NCI-H2171 (cell line): ENCODE measurements at places on chromosomes 12 and 14.
A peak's percentile ranks its signal among the peaks of the same experiment; 100 is the strongest.

GRCh38 chr14:55170526-55170925, 20.9 kb downstream of the DLGAP5 start:
- no peak for DNase-seq

- DNase-seq, result no peak
Measured at GRCh38 chr14:37253905-37254304, 56.2 kb downstream of the MIPOL1 start.

DNA sequence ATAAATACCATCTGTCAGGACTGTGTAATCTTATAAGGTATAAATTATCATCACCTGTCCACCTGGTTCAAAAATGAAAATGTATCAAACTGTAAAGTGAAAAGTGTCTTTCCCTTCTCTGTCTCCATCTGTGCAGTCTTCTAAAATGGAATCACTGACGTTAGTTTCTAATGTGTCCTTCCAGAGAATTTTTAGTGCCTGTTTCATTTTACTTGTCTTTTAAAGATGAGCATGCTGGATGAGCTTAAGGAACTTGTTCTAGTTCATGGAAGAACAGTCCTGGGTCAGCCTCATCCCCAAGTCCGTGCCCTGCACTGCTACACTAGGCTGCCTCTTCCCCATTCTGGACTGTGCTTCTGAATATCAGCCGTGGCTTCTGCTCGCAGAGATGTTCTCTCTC, 5.4 kb upstream of the NT5DC3 start:
- DNase-seq, result peak; percentile 22

- DNase-seq, result no peak
Measured at GRCh38 chr14:80926397-80927082, 15.0 kb downstream of the CEP128 start.

- no peak for DNase-seq
Measured at GRCh38 chr12:68109444-68110217, 49.9 kb downstream of the IFNG start.

- no peak for DNase-seq
Measured at GRCh38 chr14:69399750-69400149, 1.3 kb downstream of the SLC39A9 start.

DNA sequence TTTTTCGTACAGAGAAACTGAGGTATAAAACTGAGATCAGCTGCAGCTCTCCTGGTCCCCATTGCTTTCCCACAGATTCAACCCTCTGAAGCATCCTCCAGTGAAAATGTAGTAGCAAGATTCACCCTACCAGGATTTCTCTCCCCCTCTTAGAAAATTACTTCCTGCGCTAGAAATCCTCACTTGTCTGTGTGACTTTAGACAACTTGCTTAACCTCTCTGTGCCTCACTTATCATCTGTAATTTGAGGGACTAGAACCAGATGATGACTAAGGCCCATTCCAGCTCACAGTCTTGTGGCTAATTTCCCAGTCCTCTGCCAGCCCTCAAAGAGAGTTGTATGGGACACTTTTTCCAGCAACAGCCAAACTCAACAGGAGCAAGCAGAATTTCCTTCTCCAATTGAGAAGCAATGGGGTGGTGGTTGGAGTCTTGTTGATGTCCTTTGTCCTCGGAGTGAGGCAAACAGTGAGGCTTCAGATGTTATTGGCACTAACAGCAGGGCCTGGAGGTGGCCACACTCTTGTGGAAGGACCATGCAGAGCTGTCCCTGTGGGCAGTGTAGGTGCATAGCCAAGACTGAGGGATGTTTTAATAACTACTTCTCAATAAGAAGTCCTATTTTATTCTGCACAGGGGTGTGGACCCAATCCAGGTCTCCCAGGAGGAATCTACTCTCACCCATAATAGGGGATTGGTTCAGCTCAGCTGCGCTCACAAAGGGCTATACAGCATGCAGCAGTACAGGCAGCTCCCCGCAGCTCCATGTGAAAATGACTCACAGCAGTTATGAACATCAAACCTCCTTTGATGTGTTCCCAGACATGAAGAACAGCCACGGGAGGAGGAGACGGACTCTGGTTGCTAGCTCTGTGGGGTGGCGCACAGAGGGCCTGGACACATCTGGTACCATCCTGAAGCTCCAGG, 200.1 kb downstream of the DAD1 start:
- no peak for DNase-seq

DNA sequence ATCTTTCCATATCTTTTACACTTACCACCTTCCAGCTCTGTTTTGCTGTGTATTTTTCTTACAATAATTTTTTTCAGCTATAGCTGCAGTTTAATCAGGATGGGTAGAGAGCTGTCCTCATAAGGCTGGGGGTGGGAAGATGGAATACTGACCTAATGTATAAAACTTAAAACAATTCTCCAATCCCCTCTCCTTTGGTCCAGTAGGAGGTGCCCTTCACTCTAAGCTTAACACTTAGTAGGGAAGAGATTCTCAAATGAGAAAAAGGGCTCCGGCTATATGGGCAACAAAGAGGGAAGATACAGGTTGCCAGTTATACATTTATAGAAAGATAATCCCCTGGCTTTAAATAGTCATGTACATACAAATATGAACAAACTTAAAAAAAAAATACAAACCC, 2.8 kb downstream of the ORMDL2 start:
- no peak for DNase-seq

DNA sequence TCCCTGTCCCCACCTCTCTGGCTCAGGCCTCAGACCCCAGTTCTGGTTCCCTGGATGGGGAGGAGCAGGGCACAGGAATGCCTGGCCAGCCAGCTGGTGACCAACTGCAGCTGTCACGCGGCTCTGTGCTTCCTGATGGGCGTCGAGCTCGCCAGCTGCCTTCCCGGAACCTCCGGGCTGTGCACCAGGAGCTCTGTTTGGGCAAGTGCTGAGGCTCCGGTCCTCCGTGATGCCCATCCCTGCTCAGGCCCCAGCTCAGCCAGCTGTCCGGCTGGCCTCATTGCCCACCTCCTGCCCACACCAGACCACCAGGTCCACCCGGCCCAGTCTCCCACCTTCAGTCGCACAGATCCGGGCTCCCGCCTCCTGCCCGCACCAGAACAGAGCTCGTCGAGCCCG, 4.8 kb downstream of the IFFO1 start:
- DNase-seq, result no peak

- DNase-seq, result no peak
Measured at GRCh38 chr12:5369298-5369697, 62.6 kb upstream of the NTF3 start.

- DNase-seq, result no peak
Measured at GRCh38 chr12:46891306-46891705, 65.5 kb upstream of the SLC38A4 start.

DNA sequence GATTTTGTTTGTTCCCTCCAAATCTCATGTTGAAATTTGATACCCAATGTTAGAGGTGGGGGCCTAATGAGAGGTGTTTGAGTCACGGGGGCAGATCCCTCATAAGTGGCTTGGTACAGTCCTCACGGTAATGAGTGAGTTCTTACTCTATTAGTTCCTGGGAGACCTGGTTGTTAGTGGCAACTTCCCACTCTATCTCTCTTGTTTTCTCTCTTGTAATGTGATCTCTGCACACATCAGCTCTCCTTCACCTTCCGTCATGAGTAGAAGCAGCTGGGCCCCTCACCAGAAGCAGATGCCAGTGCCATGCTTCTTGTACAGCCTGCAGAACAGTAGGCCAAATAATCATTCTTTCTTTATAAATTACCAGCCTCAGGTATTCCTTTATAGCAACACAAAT, 29.6 kb upstream of the KCNK10 start:
- DNase-seq, result peak; percentile 91

DNA sequence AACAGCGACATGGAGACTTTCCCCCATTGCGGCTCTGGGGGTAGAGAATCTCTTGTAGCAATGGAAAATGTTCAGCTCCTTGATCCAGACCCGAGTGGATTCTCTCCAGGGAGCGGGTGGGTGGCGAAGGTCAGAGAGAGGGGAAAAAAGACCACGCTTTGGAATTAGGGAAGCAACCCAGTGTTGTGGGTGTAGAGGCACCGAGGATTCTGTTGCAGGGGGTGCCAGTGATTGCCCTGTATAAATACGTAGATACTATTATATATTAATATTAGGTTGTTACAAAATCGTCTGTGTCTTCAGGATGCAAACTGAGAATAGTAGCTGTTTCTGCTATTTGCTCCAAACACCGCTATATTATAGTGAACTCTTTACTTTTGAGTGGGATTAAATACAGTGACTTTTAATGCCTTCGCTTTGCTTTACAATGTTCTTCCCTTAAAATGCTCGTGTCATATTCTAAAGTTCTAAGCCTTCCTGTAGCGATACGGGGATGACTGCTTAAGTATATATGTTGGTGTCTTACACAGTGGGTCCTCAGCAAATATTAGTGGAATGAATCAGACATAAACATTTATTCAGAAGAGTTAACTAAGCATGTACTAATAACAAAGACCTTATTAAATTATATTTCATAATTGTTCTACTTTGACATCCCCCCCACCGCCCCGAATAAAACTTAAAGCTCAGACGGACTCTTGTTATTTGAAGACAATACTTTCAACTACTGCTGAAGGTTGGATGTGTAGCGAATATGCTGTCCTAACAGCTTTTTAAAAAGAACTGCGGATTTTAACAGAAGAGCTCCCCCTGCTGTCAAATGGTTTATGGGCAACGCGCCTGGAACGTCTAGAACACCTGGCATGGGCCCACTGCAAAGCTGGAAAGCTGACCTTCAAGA, 136.4 kb upstream of the KRAS start:
- peak; percentile 40 for DNase-seq

- DNase-seq, result no peak
Measured at GRCh38 chr12:105239304-105239703, 3.3 kb upstream of the APPL2 start.

- peak; percentile 45 for DNase-seq
Measured at GRCh38 chr12:132623072-132623869, 4.7 kb downstream of the P2RX2 start.

DNA sequence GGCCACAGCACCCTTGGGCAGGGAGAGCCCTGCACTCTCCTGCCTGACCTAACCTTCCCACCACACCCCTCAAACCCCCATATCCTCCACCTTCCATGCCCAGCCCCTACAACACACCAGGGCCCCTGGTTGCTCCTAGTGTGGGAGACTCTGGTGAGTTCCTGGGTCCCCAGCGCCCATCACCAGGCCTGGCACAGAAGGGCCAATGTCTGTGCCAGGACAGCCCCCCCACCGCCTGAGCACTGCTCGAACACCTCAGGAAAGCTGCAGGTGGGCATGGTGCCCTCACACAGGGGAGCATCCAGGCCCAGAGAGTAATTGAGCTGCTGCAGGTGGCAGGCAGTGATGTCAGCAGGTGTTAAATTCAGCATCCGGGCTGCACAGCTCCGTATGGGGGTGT, 15.2 kb downstream of the ADCY6 start:
- DNase-seq, result no peak

DNA sequence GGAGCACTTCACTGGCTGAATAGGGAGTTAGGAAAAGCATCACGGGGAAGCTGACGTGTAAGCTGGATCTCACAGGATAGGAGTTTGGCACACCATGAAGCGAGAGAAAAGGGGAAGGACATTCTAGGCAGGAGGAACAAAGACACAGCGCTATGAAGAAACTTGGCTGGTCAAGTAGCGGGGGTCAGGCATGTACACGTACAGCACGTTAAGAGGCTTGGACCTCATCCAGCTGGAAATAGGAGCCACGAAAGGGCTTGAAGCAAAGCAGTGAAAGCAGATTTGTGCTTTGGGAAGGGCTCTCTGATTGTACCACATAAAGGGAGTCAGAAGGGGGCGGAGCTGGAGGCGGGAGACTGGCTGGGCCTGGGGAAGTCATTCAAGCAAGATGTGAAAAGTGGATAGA, 19.6 kb upstream of the GALNT8 start:
- DNase-seq, result no peak

- DNase-seq, result no peak
Measured at GRCh38 chr14:57029620-57030253, 219.5 kb upstream of the OTX2 start.

DNA sequence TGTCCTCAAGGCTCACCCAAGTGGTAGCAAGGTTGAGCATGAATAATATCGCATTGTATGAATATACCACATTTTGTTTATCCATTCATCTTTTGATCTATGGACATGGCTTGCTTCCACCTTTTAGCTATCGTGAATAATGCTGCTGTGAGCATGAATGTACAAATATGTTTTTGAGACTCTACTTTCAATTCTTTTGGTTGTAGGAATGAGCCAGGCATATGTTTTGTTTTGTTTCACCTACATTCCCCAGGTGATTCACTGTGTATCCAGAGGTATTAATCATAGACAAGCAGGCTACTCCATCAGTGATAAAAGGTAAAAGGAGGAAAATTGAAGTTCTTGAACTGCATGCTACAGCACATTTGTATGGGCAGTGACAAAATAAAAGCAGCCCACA, 35.8 kb downstream of the CDKL1 start:
- no peak for DNase-seq

- no peak for DNase-seq
Measured at GRCh38 chr12:64218597-64218996, 3.5 kb downstream of the KICS2 start.

DNA sequence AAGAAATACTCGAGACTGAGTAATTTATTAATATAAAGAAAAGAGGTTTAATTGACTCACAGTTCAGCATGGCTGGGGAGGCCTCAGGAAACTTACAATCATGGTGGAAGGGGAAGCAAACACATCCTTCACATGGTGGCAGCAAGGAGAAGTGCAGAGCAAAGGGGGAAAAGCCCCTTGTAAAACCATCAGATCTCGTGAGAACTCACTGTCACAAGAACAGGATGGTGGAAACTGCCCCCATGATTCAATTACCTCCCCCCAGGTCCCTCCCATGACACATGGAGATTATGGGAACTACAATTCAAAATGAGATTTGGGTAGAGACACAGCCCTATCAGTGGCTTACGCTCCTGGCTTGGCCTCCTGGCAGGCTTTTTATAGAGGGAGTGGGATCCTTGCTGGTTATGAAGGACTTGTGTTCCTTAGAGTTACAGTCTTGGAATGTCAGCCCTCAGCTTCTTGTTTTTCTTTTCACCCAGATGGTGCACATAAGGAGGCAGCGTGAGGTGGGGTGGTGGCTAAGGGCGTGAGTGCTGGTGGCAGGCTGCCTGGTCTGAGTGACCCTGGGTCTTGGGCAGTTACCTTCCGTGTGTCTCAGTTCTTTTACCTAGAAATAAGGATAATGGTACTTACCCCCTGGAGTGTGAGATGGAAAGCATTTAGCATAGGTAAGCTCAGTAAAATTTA, 25.7 kb downstream of the TRAF3 start:
- DNase-seq, result no peak

GRCh38 chr14:54789781-54790480, 112.7 kb downstream of the GCH1 start:
- no peak for DNase-seq

- no peak for DNase-seq
Measured at GRCh38 chr12:11535127-11535526, 114.3 kb upstream of the ETV6 start.

- DNase-seq, result no peak
Measured at GRCh38 chr12:74586251-74586650, 48.6 kb downstream of the ATXN7L3B start.
